ENCODE measurements at places on chromosomes 16 and 17.

DNA sequence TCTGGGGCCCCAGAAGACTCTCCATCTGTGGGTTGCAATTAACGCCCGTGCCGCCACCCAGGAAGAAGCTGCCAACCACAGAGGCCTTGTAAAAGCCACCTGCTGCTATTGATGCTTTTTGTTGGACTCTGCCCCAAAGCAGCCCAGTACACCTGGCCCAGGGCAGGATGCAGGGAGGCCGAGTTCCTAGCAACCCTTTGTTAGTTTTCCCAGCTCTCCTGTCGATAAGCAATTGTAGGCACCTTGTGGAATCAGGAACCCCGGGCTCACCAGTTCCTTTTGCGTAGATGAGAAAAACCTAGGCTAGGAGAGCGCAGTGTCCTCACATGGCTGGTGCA lies 103.3 kb downstream of the ABCC6 start:
- no peak for DNase-seq

DNA sequence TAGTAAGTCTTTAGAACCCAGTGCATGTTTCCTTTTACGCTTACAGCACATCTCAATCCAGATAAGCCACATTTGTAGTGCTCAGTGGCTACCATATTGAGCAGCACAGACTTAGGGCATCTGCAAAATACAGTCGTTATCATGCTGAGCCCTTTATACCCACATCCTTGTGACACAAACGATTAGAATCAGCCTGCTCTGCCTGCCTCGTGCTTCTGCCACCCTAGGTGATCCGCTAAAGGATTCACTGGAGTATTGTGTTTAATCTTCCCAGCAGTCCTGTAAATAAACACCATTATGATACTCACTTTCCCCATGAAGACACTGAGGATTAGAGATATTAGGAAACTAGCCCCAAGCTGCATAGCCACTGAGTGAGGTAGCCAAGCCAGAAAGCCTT lies 51.3 kb upstream of the FA2H start:
- no peak for DNase-seq

DNA sequence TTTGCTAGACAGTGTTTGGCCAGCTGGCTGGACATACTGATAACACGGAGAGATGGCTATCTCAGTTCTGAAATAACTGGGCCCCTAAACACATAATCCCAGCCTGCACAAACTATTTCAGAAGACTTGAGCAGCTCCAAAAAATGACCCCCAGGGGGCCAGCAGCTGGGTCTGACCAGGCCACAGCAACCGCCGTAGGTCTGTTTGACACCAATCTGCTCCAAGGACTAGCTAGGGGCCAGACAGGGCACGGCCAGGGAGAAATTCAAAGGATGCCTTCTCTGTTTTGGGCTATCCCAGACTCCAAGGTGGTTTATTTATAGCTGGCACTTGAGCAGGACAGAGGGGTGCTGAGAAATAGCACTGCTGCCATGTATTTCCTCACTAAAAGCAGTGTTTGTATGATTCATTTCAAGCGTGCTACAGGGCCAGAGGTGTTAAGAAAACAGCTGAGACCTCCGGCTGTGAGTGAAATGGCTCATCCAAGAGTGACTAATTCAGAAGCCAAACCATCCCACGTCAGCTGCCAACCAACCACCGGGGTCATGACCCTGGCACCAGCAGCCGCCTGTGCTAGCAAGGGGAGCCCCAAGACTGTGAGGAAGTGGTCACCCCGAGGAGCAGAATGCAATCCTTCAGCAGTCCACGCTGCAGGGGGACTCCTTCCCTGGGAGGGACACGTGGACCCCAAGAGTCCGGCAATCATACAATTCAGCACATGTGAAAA lies 5.7 kb downstream of the GGA2 start:
- DNase-seq: peak; percentile 99

DNA sequence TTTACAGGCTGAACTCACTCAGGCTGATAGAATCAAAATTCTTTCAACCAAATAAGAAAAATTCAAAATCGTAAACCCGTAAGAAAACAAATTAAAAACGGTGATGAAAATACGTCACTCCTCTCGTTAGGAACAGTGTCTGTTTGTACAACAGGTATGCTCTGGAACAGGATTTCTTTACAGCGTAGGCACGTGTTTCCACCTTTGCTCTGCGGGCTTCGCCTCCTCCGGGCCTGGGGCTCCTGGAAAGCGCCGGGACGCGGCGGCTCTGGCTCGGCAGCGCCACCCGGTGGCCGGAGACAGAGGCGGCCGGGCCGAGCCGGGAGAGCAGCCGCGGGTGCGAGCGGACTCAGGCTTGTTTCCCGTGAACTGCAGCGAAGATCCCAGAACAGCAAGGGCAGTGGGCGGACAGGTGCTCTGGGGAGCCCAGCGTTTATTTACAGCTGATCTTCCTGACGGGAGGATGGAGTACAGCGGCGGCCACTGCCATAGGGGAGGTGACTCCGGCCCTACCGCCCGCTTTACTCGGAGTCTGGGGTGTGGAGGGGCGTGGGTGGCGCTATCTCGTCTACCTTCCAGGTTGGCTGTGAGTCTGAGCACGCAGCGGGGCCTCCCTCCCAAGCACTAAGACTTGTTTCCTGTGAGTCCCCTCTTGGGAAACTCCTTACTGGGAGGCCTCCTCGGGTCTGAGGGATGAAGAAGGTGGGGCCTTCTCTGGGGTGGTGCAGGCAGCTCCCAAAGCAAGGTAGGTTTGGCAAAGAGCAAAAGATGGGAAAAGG lies 40.5 kb upstream of the ATP2A3 start:
- no peak for DNase-seq

DNA sequence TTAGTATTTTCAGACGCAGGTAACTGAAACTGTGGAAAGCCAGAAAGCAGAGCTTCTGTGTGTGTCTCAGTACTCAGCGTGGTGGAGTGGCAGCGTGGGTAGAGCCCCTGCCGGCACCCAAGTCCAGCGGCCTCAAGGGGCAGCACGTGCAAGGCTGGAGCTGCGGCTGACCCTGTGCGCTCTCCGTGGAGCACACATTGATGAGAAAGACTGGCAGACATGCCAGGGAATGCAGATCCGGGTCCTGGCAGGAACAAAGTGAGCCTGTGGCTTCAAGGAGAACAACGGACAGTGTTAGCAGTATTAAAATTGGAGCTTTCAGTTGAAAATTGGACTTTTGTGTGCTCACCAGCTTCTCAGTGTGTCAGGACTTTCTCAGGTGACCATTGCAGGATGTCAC lies 23.3 kb downstream of the ZC3H18 start:
- no peak for DNase-seq

DNA sequence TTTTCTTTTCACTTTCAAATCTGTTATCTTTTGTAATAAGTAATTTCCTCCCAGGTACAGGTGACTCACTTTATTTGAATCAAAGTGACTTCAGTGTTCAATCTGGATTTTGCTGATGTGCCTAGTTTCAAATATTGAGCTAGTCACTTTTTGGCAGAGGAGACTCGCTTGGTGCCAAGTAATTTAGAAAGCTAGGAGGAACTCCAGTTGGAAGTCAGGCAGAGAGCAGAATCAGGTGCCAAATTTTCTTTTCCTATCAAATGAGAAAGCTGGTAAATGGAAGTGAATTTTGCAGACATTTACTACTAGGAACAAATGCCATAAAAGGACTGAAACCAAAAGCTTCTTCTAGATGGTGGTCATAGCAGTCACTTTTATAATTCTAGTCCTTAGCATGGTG lies 656.0 kb upstream of the KIF2B start:
- DNase-seq: no peak

Data from A172 (cell line).